Thyroid gland (tissue), 4 donors: ENCODE measurements at places on chromosomes 5 and 9. TPM values are rescaled to one million over a fixed set of nuclear protein-coding genes. Genes with fewer than 3 reads are reported as not detected.

Gene SLCO6A1
- total RNA-seq, result not detected

Gene LRRC19
- not detected for total RNA-seq

DNA sequence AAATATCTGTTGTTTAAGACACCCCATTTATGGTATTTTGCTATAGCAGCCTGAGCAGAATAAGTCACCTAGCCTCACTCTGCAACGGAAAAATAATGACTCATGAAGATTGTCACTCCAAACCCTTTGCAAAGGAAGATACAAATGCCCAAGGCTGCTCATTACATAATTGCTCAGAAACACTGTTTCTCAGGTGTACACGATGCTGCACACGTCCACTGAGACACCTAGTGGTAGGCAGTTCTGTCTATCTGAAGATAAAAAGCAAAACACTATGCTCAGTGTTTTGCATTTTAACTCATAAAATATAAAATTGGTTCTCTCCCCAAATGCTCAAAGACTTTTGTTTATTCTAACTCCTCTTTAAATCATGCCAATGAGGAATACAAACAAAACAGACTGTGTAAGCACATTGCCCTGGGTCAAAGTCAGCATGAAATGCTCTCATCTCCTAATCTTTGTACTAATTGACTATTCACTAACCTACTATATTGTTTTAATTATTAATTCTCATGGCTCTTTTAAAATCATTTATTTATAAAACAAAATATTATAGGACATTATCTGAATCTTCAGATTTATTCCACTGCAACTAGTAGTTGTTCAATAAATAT, 7.7 kb upstream of the TSLP start:
- peak; percentile 15 for DNase-seq
- H3K27me3 ChIP-seq, result no peaks in the 10 kb centered on the region
- H3K36me3 ChIP-seq, result no peaks in the 10 kb centered on the region
- no peaks in the 10 kb centered on the region for H3K4me1 ChIP-seq
- H3K27ac ChIP-seq, result no peak overlapping the region
- no peak overlapping the region for H3K4me3 ChIP-seq

GRCh38 chr9:93818827-93819472, 136.2 kb downstream of the BARX1 start:
- H3K4me3 ChIP-seq, result no peak overlapping the region
- no peaks in the 10 kb centered on the region for H3K4me1 ChIP-seq
- no peak for DNase-seq
- no peaks in the 10 kb centered on the region for H3K36me3 ChIP-seq
- H3K27ac ChIP-seq, result no peak overlapping the region

DNA sequence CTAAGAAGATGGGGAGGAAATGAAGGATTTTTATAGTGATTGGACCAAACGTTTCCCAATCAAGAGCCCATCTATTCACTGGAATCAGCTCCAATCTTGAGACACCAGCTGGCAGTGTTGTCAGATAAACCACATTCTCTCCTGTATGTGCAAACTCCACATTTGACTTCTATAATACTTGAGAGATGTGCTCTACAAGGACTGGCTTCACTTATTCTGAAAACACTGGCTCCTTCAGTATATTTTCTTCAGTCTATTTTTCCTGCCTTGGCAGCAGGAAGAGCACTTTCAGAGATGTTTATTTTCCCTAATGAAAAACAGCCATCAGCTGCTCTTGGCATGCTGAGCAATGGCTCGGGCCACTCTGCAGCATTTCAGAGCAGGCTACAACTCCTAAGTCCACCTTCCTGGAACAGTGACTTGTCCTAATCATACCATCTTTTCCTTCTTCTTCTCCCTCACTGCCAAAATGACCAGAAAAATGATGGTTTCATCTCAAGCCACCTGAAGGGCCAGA, 96.9 kb upstream of the FSTL4 start:
- H3K36me3 ChIP-seq, result no peaks in the 10 kb centered on the region
- no peak for DNase-seq
- H3K4me3 ChIP-seq, result no peak overlapping the region
- H3K4me1 ChIP-seq, result no peaks in the 10 kb centered on the region
- no peaks in the 10 kb centered on the region for H3K27me3 ChIP-seq

- H3K4me1 ChIP-seq, result no peaks in the 10 kb centered on the region
- no peaks in the 10 kb centered on the region for H3K27me3 ChIP-seq
Observed at GRCh38 chr5:166803058-166803457, 1488.4 kb upstream of the WWC1 start.

- H3K4me3 ChIP-seq, result no peak overlapping the region
- H3K36me3 ChIP-seq, result peaks cover 13% of the 10 kb centered on the region
- no peak overlapping the region for H3K27ac ChIP-seq
- no peaks in the 10 kb centered on the region for H3K27me3 ChIP-seq
Observed at GRCh38 chr9:114033397-114034103, 44.5 kb downstream of the AMBP start.

DNA sequence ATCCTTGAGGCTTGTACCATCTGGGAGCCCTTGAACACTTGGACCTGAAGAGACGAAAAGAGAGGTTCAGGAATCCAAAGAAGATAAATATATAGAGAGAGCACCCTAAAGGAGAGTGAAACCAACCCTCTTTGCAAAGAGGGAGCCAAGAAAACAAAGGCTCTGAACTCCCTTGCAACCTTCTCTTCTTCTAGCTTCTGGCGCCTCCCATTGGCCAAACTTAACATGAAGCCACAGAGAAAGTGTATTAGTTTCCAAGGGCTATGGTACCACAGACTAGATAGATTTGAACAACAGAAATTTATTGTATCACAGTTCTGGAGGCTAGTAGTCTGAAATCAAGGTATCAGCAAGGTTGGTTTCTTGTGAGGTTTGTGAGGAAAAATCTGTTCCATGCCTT, 175.1 kb downstream of the HCN1 start:
- no peaks in the 10 kb centered on the region for H3K36me3 ChIP-seq
- no peak overlapping the region for H3K27ac ChIP-seq
- H3K27me3 ChIP-seq, result no peaks in the 10 kb centered on the region
- peak; percentile 56 for DNase-seq
